ENCODE measurements at places on chromosomes 13 and 19. TPM values are rescaled to one million over a fixed set of nuclear protein-coding genes. Genes with fewer than 3 reads are reported as not detected.

The PSG3 gene
- not detected for total RNA-seq

The CCNA1 gene
- total RNA-seq, result not detected

DNA sequence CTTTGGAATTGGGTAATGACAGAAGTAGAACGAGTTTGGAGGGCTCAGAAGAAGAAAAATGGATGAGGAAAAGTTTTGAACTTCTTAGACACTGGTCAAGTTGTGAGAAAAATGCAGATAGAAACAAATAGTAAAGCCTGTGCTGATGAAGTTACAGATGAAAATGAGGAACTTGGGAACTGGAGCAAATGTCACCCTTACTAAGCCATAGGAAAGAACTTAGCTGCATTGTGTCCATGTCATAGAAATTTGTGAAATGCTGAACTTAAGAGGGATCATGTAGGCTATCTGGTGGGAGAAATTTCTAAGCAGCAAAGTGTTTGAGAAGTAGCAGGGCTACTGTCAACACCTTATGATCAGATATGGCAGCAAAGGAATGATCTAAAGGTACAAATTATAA, 289.2 kb upstream of the PCDH9 start:
- no peak overlapping the region for H3K27ac ChIP-seq
- no peaks in the 10 kb centered on the region for H3K27me3 ChIP-seq
- DNase-seq, result no peak
- H3K36me3 ChIP-seq, result no peaks in the 10 kb centered on the region
- no peaks in the 10 kb centered on the region for H3K4me1 ChIP-seq

- H3K4me3 ChIP-seq, result no peak overlapping the region
- H3K27ac ChIP-seq, result no peak overlapping the region
- no peaks in the 10 kb centered on the region for H3K36me3 ChIP-seq
- peaks cover 24% of the 10 kb centered on the region for H3K4me1 ChIP-seq
- H3K27me3 ChIP-seq, result no peaks in the 10 kb centered on the region
Measured at GRCh38 chr19:46791944-46792343, 3.5 kb upstream of the SLC1A5 start.

GRCh38 chr13:68667863-68668262, 1437.7 kb upstream of the PCDH9 start:
- H3K4me3 ChIP-seq, result no peak overlapping the region
- H3K27ac ChIP-seq, result no peak overlapping the region
- no peaks in the 10 kb centered on the region for H3K36me3 ChIP-seq
- H3K4me1 ChIP-seq, result no peaks in the 10 kb centered on the region
